ENCODE measurements at places on chromosomes 16 and 17.

- DNase-seq: no peak
These were observed 20.8 kb upstream of the PLLP start for GRCh38 chr16:57305159-57305811.

DNA sequence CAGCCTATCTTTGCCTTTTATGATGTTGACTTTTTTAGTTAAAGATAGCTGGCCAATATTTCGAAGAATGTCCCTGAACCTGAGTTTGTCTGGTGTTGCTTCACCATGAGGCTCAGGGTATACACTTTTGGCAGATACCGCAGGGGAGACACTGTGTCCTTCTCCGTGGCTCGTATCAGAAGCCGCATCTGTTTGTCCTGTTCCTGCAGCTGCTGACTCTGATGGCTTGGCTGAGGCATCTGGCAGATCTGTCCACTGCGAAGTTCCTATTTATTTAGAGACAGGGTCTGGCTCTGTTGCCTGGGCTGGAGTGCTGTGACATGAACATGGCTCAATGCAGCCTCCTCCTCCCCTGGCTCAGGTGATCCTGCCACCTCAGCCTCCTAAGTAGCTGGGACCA is 93.5 kb downstream of the CRISPLD2 start:
- peak; percentile 43 for DNase-seq

- no peak for DNase-seq
These were observed 62.2 kb upstream of the SDK2 start for GRCh38 chr17:73706428-73706827.

DNA sequence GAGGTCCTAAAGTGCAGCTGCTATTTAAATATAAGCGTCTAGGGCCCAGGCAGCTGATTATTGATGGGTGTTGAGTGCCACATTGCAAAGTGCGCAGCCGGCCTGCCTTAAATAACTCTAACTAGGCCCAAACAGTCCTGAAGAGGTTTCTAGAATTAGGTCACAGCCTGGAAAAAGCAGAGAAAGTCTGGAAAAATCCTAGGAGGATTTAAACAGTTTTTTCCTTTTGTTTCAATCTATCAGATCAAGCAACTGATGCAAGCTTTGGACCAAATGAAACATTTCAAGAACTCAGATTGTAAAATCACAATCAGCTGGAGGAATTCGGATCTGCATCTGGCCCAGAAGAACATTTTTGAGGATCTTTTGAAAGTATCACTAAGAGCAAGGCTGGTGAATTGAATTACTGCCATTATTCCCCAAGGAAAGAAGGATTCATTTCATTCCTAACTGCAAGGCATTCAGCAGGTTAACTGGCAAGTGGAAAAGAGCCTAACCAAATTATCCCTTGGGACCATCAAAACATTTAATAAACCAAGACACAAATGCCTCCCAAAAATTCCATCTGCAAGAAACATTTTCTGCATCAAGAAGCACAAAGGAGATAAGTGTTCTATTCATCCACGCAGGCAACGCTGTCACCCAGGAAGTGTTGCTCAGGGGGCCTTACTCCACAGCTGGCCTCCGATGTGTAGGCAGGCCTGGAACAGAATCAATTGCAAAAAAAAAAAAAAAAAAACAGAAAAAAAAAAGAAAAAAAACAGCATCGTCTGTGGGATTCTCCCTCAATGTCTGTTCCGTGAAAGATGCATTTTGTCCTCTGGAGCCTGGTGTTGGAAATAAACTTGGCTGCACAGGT is 46.1 kb downstream of the IRX3 start:
- DNase-seq: no peak

DNA sequence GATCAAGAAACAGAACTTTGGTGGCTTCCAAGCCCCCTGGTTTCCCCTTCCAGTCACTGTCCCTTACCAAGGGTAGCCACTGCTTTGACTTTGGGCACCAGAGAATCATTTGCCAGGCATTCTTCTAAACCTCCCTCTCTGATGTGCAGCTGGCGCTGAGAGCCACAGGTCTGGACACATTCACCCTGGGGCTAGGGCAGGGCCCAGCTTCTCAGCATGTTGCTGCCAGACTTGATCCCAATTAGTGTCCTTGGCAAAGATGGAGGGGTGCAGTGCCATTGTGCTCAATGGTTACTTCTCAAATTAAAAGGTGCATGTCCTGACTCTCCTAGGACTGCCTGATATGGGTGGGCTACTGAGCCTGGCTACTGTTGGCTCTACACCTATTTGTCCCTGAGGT is 7.6 kb upstream of the SLC47A2 start:
- DNase-seq: no peak

GRCh38 chr17:57557834-57558681 is 187.0 kb downstream of the CCDC182 start:
- DNase-seq: no peak

DNA sequence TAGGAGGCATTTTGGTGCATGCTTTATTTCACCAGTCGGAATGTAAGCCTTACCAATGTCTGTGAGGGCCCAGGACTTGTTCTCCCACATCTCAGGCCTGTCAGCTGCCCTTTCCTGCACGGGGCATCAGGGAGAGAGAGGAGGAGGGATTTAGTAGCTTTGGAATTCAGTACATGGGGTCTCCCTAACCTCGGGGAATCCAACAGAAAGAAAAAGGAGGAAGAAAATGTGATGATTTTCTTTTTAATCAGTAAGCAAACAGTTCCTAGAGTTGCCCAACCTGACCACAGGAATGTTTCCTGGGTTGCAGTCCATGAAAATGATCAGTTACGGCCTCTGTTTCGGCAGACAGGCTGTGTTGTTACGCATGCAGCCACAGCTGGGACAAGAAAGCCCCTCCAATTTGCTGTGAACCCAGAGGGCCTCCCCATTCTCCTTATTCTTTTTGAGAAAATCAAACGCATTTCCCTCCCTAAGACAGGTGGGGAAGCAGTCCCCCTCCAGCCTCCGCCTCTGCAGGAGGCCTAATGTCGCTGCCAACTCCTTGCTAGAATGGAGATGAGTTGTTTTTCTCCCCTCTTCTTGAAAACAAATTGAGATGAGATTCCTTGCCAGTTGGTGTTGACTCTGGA is 53.1 kb upstream of the TANGO6 start:
- DNase-seq: no peak

- DNase-seq: no peak
These were observed 2333.3 kb downstream of the TP53TG3F start for GRCh38 chr16:35792516-35793285.

- no peak for DNase-seq
These were observed 557.9 kb upstream of the CDH11 start for GRCh38 chr16:65679785-65680184.

DNA sequence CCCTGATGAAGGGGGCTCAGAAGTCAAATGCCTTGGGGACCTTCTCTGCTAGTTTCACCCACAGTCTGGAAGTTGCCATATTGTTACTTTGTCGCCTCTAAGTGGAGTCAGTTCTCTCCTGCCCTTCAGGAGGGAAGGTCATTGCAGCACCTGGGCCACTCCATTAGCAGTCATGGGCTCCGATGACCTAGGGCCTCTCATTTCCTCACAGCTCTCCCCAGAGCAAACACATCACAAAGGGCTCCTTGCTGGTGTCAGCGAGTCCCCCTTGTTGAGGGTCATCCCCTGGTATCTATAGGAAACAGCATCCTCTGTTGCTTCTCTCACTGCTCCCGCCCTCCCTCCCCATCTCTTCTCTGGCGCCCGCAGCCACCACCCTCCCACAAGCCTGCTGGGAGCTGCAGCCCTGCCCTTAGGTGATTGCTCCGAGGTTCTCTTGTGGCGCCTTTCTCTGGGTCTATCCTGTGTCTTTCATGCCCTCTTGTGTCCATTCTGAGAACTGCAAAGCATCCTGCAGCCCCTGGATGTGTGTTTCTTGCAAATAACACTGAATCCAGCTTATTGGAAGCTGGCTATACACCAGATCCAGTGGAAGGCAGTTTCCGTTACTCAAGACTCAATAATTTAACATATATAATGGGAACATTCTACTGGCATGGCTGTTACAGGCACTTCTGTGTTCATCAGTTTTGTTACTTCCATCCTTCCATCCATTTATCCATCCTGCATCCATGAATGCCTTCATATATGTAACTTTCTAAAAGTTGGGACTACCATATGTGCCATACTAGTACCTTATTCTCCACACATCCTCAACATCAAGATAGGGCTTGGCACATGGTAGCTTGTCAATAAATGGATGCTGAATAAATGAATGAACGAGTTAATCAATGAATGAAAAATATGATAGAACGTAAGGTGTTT is 21.2 kb downstream of the PDILT start:
- peak; percentile 75 for DNase-seq

DNA sequence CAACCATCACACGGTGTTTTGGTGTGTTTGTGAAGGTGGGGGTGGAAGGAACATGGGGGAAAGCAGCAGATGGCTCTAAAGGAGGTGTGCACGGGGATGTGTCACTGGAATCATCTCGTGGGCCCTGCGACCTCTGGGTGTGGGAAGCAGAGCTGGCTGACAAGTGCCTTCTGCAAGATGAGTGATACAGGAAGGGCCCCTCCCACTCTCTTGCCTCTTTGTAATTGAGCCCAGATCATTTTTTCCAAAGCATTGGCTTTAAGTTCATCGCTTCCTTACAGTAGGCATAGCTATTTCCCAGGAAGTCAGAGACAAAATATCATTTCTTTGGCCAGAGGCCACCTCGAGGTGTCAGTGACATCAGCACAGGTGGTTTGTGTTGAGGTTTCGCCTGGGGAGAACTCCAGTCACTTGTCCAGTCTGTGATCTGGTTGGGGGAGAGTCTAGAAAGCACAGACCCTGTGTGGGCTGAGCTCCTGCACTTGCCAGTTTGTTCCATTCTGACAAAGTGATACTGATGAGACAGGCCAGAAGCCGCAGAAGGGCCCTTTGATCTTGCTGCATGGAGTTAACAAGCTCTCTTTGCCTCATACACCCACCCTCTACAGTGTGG is 20.6 kb upstream of the SNTB2 start:
- no peak for DNase-seq

DNA sequence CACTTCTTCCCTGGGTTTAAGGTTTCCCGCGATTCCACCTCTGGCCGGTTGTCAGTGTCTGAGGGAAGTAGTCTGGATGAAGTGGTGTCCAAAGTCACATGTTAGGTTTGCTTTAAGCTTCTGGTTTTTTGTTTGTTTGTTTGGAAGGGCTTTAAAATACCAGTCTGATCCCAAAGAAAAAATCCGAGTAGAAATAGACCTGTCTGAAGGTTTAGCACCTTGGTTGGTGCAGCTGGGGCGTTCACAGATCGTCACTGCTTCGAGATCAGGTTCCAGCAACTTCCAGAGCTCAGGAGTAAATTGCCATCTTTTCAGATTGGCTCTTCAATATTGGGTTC is 567 bp downstream of the TMEM97 start:
- no peak for DNase-seq

- no peak for DNase-seq
These were observed 3.8 kb upstream of the SLC47A2 start for GRCh38 chr17:19720210-19720475.

- peak; percentile 48 for DNase-seq
These were observed at the start of gene JPH3 for GRCh38 chr16:87602001-87602775. Gene JPH3 (plus strand): TSS chr16:87602508. CDS start chr16:87603147, 639 bp downstream.

DNA sequence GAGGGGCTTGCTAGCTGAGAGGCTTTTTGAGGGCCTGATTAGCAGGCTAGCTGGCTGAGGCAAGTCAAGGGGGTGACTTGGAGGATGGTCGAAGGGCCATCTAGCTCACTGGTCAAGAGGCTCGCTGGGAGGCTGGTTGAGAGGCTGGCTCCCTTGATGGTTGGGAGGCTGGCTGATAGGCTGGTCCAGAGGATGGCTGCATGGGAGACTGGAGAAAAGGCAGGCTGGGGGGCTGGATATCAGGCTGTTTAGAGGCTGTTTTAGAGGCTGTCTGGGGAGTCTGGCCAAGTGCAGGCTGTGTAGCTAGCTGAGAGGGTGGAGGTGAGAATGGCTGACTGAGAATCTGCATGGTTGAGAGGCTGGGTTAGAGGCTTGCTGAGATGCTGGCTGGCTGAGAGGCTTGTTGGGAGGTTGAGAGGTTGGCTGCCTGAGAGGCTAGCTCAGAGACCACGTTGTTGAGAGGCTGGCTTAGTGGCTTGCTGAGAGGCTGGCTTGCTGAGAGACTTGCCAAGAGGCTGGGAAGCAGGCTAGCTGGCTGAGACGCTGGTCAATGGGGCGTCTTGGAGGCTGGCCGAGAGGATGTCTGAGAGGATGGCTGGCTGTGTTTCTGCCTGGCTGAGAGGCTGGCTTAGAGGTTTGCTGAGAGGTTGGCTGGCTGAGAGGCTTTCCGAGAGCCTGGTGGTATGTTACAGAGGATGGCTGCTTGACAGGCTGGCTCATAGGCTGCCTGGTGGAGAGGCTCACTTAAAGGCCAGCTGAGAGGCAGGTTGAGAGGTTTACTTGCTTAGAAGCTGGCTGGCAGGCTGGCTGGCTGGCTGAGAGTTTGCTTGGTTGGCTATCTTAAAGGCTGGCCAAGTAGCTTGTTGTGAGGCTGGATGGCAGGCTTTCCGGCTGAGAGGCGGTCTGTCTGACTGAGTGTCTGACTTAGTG is 36.6 kb upstream of the ACSM2B start:
- no peak for DNase-seq

GRCh38 chr17:4902540-4902939 is 358 bp downstream of the CHRNE start:
- no peak for DNase-seq

GRCh38 chr17:1312261-1312870 is 32.9 kb downstream of the TRARG1 start:
- peak; percentile 85 for DNase-seq

DNA sequence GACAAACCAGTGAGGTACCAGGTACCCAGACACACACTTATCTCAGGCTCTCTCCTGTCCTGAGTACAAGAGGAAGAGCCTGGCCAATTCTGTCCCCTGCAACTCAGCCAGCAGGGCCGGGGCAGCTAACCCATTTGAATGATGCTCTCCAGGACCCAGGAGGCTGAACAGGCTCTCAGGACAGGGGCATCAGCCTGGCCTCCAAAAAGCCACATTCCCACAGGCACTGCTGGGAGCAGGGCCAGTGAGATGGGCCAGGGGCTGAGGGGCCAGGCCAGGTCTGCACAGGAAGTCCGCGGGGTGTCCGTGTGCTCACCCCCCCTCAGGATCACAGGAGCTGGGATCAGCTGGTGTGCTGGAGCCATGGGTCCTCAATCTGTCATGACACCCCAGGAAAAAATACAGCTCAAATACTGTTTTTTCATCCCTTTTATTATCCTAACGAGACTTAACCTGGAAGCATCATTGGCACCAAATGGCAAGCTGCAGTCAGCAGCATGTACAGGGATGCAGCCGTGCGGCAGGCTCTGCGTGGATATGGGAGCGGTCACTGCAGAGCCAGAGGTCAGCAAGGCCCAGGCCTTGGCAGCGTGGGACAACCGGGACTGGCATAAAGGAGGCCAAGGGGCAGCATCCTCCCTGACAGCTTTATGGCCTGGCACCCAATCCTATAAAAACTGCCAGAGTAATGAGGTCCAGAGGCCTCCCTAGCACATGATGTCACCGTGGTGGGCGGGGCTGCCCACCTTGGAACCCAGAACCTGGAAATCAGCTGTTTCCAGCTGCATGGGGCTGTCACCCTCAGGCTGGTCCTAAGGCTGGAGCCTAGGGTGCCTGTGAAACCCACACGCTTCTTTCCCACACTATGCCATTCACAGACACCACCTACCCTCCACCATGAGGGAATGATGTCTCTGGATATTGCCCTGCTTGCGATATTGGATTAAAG is 276.7 kb downstream of the C16orf95 start:
- DNase-seq: no peak

GRCh38 chr17:7835814-7836595 is 2.0 kb downstream of the KDM6B start:
- peak; percentile 80 for DNase-seq

All from glutamatergic neuron (in vitro differentiated cells).